ENCODE measurements at places on chromosomes 12 and 14. TPM values are rescaled to one million over a fixed set of nuclear protein-coding genes. Genes with fewer than 3 reads are reported as not detected.

Gene MYH7
- 0.43 TPM for polyA plus RNA-seq

Gene CLEC9A
- polyA plus RNA-seq: 0.25 TPM

- no peak for DNase-seq
Observed at GRCh38 chr14:76955575-76956315, 72.8 kb downstream of the IRF2BPL start.

DNA sequence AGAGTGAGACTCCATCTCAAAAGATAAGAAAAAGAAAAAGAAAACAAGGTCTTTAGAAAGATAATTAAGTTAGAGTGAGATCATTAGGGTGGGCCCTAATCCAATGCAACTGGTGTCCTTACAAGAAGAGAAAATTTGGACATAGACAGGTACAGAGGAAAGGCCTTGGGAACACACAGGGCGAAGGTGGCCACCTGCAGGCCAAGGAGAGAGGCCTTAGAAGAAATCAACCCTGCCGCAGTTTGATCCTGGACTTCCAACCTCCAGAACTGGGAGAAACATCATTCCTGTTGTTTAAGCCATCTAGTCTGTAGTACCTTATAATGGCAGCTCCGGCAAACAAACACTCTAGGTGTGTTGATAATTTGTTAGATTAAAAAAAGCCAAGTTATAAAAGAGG, 491.9 kb downstream of the MED13L start:
- DNase-seq: no peak

DNA sequence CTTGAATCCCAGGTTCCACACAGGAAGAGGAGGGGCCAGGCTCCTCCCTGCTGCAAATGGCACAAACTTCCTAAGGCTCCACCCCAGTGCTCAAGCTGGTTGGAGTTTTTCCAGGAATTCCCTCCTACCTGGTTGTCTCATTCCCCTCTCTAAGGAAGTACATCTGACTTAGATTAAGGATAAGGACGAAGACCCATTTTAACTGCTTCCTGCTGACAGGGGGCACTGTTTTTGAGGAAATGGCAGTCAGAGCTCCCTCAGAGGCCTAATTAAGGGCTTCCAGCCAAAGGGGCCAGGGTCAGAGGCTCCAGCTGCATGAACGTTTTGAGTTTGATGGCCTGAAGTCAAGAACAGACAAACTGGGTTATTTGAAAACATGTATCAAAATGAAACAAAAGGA, 1084.7 kb downstream of the SLC6A15 start:
- DNase-seq: no peak

DNA sequence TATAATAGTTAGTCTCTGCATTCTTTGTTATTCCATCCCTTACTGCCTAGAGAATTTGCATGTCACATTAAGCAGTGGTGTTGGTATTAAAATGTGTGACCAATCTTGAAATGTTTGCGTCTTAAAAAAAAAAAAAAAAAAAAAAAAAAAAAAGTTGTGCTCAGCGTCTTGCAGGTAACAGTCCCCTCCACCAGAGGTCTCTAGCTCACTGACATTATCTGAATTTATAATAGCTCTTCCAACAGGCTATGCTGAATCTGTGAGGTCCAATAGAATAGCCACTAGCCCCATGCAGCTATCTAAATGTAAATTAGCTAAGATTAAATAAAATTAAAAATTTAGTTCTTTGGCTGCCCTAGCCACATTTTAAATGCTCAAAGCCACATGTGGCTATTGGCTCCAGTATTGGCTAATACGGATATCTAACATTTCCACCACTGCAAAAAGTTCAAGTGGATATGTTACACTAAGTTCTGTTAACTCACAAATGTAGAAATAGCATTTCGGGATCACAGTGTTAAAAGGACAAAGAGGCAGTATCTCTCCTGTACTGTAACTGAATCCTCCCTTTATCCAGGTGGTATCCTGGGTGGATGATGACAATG, 28.7 kb downstream of the NKX2-8 start:
- no peak for DNase-seq

Gene ANG
- polyA plus RNA-seq: 2.9 TPM

GRCh38 chr14:103688906-103689902, 26.0 kb downstream of the XRCC3 start:
- no peak for DNase-seq

DNA sequence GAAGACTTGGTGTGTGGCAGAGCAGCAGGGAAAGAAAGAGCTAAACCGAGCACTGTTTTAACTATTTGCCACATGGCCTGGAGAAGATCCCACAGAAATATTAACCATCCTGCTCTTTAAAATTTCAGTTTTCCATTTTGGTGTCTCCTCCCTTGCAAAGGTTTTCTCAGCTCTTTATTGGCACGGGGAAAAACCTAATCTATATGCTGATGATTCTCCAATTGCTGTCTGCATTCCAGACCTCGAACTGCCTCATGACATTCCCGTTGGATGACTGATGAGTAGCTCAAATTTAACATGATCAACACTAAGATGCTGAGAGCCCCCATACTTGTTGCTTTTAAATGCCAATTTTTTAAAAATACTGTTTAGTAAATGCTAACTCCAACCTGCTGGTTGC, 115.0 kb downstream of the EMP1 start:
- no peak for DNase-seq

DNA sequence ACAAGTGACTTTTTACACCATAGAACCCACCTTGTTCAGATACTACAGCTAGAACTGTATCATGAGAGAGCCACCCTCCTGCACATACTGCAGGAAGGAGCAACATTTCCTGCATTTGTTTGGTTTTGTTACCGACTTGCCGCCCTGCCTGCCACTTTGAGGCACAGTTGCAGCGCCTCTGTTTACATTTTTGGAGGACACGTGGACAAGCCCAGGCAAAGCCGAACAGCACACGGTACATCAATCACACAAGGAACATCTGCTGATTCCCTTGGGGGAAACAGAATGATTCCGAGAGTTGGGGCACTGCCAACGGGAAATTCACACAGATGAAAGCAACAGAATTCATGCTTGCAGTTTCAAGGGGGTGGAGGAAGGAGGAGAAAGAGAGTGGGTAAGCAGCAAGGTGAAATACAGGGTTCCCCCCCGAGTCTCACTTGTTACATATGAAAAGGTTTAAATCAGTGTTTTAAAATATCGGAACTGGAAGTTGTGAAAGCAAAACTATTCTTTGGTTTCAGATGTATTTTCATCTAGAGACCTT, 110.7 kb downstream of the BTG1 start:
- no peak for DNase-seq

DNA sequence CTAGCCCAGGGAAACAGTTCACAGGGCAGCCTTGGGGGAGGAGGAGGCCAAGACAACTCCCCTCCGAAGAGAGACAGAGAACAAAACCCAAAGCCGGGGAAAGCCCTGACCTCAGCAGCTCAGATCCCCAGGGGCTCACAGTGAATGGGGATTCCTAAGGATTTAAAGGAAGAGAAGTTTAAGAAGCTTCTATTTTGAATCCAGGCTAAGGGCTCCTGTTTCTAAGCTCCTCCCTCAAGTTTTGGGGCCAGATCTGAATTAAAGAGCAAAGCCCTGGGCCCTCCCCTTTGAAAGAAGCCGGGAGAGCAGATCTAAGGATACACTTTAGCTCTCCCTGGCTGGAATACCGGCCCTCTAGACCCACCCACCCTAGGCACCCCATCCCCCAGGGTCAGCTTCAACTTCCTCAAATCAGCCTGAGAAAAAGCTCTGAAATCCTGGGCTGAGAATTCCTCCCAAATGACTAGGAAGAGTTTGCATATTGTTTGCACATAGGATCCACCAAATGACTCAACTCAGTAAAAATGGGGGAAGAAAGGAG, 3.9 kb downstream of the KDM2B start:
- no peak for DNase-seq

Gene MYL6B
- 212 TPM for polyA plus RNA-seq

GRCh38 chr12:80877721-80878265, 59.9 kb downstream of the LIN7A start:
- no peak for DNase-seq

DNA sequence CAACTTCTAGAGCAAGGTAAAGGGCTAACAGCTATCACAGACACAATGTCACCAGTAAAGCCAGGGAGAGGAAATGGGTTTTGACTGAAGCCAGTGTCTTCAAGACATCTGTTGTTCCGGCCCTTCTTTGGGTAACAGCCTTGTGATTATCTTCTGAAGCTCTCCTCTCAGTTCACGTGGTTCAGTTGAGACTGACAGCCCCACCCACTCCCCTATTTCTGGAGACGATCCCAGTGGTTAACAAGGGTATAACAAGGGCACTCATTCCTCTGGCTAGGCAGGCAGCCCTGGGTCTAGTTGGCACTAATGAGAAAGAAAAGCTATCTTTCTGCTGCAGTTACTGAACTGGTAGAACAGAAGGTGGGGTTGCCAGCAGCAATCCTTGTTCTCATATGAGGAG, 6.9 kb downstream of the GNPTAB start:
- no peak for DNase-seq

GRCh38 chr12:52070185-52070925, 577 bp downstream of the ATG101 start:
- DNase-seq: no peak

GRCh38 chr12:20528208-20528607, 159.9 kb downstream of the PDE3A start:
- no peak for DNase-seq

Gene MRPL52
- 102 TPM for polyA plus RNA-seq

GRCh38 chr12:104454997-104455396, 1.8 kb upstream of the CHST11 start:
- no peak for DNase-seq

DNA sequence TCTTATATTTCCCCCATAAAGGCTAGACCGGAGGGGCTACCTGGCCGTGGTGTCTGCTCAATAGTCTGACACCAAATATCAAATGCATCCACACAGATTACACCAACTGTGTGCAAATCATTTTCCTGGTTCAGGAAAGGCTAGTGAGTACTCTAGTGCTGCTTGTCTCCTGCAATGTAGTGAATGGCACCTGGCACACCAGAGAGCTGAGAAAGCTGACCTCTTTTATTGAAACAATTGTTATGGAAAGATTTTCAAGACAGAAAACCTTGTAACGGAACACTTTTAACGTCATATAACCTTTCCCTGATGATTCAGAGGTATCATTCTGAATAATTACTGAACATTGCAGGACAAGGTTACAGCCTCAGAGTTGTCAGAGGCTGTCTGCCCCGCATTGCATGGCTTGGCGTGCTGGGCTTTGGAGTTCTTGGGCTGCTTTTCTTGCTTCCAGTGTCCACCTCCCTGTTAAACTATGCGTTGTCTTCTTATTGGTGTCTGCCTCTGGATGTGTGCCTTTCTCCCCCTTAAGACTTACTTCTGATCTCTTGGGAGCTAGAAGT, 40.7 kb upstream of the HDAC7 start:
- DNase-seq: no peak

GRCh38 chr12:101780599-101780998, 41.3 kb upstream of the SYCP3 start:
- no peak for DNase-seq

GRCh38 chr12:52648012-52648550, 3.9 kb downstream of the KRT2 start:
- no peak for DNase-seq

Gene FGF23
- not detected for polyA plus RNA-seq

Gene JAG2
- polyA plus RNA-seq: 10.0 TPM

GRCh38 chr14:88270776-88271175, 52.3 kb downstream of the KCNK10 start:
- DNase-seq: no peak

DNA sequence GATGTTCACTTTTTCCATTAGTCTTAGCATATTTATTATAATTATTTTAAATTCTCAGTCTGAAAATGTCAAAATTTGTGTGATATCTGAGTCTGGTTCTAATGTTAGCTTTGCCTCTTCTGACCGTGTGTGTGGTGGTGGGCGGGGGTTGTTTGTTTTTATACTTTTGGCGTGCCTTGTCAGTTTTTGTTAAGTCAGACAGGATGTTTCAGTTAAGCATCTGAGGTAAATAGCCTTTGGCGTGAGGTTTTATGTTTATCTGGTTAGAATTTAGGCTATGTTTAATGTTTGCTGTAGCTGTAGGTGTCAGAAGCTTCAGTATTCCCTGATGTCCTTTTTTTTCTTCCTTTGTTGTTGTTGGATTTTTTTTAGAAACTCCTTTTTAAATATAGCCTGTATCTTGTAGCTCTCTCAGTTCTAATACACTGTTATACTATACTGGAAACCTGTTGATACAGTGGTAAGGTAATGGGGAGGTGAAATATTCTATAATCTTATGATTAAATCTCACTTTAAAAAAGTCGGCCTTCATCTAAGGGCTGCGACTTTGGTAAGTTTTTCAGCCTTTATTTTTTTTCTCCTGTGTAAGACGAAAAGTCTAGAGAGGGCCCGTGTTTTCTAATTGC, 111.6 kb downstream of the SCAF11 start:
- DNase-seq: no peak

- no peak for DNase-seq
Observed at GRCh38 chr12:89138048-89138852, 214.1 kb downstream of the DUSP6 start.

Gene OS9
- 206 TPM for polyA plus RNA-seq

GRCh38 chr14:93086441-93087055, 29.2 kb downstream of the ITPK1 start:
- no peak for DNase-seq

Gene LRRC9
- polyA plus RNA-seq: 2.7 TPM

DNA sequence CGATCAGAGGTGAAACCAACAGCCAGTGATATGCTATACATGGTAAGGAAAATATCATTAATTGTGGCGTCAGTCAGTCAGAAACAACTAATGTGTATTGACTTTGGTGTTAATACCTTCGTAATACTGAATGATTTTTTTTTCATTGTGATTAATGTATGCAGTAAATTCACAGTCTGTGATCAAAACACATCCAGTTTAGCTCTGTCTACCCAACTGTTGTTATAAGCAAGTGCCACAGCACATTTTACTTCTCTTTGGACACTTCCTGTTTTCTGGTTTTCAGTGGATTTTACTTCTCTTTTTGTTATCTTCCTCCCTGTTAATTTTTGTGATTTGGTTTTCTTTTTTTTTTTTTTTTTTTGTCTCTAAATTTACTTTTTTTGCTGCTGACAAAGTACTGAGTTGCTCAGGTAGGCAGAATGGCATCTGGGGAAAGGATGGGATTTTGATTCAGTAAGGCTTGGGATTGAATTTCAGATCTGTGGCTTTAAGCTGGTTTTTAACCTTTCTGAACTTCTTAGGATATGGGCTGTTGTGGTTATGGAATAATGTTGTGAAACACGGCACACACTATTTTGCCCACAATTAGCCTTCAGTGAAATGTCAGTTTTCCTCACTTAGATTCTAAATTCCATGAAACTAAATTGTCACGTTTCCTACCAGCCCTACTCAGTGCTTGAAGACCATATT, 604 bp downstream of the GLIPR1 start:
- DNase-seq: no peak

GRCh38 chr12:53568809-53569557, 57.2 kb downstream of the ATF7 start:
- DNase-seq: no peak

Gene KRT75
- not detected for polyA plus RNA-seq

GRCh38 chr14:50532502-50533240, at the start of gene MAP4K5:
MAP4K5 (minus strand) TSS chr14:50532569; CDS start chr14:50532049, 520 bp downstream.
- DNase-seq: peak; percentile 84

Gene GUCY2C
- 0.51 TPM for polyA plus RNA-seq

Gene SPTB
- polyA plus RNA-seq: 13.1 TPM

- peak; percentile 46 for DNase-seq
Observed at GRCh38 chr14:39368261-39368959, 63.8 kb downstream of the FBXO33 start.

- no peak for DNase-seq
Observed at GRCh38 chr14:37985826-37986470, 221.8 kb upstream of the SSTR1 start.
